ENCODE measurements at places on chromosomes 5 and 9.

DNA sequence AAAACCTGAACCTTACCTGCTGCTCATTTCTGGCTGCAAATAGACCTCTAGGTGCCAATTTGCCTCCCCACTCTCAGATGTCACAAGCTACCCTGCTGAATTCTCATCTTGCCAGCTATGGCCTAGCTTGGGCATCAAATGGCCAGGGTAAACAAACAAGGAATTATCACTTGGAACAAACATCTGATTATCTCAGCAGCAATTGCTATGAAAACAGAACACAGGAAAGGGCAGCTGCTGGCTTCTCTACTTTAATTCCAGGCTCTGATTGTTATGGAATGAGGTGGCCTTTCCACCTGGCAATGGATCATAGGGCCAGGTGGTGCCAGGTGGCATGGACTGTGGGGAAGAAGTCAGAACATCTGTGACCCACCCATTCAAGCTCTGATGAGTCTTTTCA lies 505.1 kb downstream of the TLR4 start:
- no peak for DNase-seq

- peak; percentile 55 for DNase-seq
Observed at GRCh38 chr9:91033797-91034196, 232.2 kb downstream of the SYK start.

DNA sequence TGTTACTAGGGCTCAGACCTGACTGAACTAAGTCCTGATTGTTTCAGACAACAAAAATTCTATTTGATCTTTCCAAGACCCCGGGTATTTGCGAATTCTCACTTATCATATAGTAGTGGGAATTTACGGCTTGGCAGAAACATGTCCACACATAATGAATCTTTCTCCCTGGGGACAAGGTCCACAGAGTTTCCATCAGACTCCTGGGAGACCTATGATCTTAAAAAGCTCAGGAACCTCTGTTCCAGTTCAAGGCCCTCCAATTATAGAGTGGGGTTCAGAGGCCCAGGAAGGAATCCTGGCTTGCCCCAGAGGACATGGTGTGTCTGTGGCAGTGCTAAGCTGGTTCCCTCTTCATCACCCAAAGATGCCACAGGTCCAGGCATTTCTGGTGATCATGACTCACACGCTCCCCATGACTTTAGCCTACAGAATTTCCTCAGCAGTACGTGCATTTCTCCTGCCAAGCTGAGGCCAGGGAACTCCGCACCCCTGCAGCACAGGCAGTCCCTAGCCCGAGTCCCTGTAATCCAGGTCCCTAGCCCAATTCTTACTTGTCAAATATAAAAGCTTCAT lies 12.6 kb downstream of the RAPGEF1 start:
- peak; percentile 73 for DNase-seq

GRCh38 chr5:127083711-127084110 lies 10.4 kb upstream of the C5orf63 start:
- no peak for DNase-seq

GRCh38 chr5:131416729-131417128 lies 152.9 kb downstream of the CDC42SE2 start:
- DNase-seq: no peak

DNA sequence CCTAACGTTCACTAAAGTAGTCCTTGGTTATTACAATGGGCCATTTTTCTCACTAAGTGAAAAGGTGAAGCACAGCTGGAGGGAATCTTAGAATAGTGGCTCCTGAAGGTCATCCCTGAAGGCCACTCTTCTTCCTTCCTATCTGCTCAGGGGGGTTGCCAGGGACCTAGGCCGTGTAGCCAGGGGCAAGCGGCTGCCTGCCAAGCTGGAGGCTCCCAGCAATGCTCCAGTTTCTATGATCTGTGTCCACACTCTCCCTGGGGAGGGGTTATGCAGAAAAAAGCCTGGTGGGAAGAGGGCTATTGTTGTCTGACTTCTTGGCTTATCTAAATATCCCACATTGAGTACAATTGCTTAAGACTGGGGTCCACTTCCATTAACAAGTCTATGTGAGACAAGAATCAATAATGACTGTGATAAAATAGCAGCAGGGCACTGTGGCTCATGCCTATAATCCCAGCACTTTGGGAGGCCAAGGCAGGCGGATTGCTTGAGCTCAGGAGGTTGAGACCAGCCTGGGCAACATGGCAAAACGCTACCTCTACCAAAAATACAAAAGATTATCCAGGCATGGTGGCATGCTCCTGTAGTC lies 3.8 kb downstream of the NMRK1 start:
- no peak for DNase-seq

DNA sequence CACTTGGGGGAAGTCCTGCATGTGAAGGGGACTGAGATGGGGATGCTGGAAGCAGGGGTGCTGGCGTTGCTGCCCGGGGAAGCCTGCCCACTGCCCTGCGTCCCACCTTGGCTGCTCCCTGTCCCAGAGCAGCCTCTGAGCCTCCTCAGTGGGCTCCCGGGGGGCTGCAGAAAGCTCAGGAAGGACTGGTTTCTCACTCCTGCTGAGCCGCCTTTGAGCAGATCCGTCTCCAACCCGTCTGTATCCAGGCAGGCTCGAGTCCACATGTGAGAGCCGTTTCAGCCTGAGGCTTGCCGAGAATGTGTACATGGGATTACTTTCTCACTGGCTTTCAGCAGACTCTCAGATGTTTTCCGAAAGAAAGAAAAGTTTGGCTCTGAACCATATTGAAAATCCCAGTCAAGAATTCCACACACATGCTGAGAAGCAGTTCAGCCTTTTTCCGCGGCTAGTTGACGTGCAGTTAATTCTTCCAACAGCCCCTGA lies 95.3 kb upstream of the COL5A1 start:
- no peak for DNase-seq

DNA sequence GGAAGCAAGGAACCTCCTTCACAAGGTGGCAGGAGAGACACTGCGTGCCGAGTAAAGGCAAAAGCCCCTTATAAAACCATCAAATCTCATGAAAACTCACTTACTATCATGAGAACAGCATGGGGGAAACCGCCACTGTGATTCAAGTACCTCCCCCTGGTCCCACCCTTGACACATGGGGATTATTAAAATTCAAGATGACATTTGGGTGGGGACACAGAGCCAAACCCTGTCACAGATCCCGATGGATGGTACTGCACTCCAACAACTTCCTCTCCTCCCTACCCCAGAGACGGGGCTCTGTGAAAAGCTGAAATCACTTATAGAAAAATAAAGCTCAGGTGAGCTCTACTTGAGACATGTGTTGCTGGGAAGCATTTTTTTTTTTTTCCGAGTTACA lies 10.3 kb upstream of the ADCY2 start:
- DNase-seq: no peak
